ENCODE measurements at places on chromosomes 1 and 21.

DNA sequence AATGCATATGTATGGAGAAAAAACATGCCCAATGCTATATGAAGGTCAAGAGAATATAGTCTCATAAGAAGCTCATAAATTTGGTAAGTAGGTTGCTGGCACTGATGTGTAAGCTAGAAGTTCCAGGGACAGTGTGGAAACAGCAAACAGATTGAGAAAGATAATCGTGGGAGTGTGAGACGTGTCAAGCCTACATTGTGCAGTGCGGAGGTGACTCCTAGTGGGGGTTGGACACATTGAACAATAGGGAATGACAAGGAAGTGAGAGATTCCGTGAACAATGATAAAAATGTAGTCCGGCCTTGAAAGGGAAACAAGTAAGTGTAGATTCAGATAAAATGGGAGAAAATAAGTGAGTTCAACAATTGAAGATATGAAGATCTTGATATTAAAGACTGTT, 788.4 kb upstream of the PRMT6 start:
- DNase-seq, result no peak

GRCh38 chr1:6412896-6413295, 6.8 kb downstream of the HES2 start:
- peak; percentile 42 for DNase-seq

- DNase-seq, result no peak
These were observed 27.0 kb downstream of the SDC3 start for GRCh38 chr1:30881319-30882181.

- DNase-seq, result no peak
These were observed 116.0 kb downstream of the ASTN1 start for GRCh38 chr1:177048314-177049069.

- DNase-seq, result no peak
These were observed 16.6 kb upstream of the TMEM125 start for GRCh38 chr1:43253173-43253572.

DNA sequence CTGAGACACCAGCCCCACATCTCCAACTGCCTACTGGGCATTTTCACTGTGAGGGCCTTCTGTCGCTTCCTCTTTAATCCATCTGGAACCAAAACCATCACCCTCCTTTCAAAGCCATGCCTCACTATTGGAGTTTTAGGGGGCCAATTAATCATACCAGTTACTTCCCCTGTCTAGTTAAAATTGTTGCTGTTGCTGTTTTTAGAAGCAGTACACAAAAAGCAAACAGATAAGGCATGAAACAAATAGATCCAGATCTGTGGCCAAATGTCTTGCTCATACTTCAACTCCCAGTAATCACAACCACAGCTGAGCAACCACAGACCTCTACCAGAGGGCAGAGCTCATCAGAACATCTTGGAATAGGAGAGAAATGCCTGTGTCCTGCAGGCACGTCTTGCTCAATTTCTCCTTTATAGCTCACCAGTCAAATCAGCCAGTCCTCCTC, 133.8 kb upstream of the C1orf105 start:
- DNase-seq, result peak; percentile 97

DNA sequence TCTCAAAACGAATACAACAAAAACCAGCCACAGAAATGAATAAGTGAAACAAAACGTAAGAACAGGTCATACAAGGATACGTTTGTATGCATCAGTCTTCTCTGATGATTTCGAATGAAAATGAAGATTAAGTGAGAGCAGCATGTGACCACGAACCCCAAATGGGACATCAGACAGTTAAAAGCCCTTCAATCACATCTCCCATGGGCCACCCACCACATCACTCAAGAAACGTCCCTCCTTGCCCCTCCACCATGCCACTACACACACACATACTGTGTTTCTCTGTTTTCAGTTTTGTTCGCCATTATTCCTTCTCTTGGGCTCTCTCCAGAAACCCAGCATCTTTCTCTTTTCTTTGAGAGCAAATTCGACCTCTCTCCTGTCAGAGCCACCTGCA, 355.6 kb upstream of the KAZN start:
- DNase-seq, result no peak

GRCh38 chr1:71424536-71424935, 343.7 kb upstream of the ZRANB2 start:
- DNase-seq, result no peak

- no peak for DNase-seq
These were observed 20.1 kb downstream of the PLCH2 start for GRCh38 chr1:2496087-2496622.

DNA sequence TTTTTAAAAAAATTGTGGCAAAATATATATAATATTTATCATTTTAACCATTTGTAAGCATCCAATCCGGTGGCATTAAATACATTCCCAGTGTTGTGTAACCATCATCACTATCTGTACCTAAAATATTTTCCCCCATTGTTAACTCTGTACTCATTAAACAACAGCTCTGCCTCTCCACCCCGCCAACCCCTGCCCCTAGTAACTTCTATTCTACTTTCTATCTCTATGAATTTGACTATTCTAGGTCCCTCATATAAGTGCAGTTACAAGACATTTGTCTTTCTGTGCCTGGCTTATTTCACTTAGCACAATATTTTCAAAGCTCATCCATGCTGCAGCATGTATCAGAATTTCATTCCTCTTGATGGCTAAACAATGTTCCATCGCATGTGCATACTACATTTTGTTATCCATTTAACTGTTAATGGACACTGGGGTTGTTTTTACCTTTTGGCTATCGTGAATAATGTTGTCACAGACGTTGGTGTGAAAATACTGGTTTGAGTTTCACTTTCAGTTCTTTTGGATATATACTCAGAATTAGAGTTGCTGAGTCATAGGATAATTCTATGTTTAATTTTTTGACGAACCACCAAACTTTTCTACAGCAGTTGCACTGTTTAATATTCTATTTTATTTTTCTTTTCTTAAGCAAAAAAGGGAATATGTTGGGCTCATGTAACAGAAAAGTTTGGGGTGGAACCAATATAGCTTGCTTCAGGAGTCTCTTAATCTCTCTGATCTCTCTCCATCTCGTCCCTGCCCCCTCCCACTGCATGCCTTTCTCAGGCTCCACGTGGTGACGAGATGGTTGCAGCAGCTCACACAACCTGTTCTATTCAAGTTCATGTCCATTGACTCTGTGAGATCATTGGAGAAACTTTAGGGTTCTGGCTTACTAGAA, 25.2 kb upstream of the RCAN1 start:
- peak; percentile 31 for DNase-seq

DNA sequence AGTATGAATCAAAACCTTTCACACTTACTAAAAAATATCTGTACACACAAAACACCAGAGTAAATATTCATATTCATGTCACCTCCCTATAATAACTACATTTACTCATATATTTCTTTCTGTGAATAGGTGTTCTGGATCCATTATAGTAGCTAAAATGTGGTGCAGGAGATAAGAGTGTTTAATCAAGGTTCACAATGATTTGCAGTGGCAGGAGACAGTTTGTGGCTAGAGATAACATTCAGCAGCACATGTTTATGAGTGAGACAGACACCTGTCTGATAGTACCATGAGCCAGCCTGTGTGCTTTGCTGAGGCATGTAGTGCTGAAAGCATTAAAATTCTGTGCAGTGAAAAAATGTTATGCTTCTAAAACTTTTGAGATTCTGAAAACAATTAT, 410.3 kb downstream of the SRGAP2C start:
- no peak for DNase-seq

GRCh38 chr1:93346421-93346993, 800 bp downstream of the DR1 start:
- peak; percentile 34 for DNase-seq

DNA sequence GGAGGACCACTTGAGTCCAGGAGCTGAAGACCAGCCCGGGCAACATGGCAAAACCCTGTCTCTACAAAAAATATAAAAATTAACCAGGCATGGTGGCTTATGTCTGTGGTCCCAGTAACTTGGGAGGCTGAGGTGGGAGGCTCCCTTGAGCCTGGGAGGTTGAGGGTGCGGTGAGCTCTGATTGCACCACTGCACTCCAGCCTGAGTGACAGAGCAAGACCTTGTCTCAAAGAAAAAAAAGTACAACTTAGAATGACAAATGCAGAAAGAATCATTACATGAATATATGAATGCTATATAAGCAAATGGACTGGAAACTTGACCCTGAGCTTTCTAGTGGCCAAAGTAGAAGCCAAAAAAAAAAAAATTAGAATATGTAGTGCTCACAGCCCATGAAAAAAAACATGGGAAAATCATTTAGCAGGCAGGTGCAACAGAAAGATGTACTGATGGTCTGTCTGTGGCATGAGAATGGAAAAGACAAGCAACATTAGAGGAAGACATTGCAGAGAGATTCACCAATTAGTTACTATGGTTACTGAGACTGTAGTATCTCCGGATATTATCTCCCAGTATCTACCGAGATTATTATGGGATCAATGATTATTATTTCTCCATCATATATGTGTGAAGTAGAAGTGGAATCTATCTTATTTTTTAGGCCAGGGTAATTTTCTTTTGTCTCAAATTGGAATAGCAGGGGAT, 19.2 kb downstream of the ELAPOR1 start:
- DNase-seq, result no peak

GRCh38 chr1:15184436-15185241, 31.1 kb downstream of the TMEM51 start:
- DNase-seq, result no peak

- no peak for DNase-seq
These were observed 45.5 kb downstream of the TNNT2 start for GRCh38 chr1:201332021-201332420.

GRCh38 chr1:201491896-201492511, 14.9 kb downstream of the CSRP1 start:
- DNase-seq, result no peak

- no peak for DNase-seq
These were observed 90.4 kb upstream of the FMN2 start for GRCh38 chr1:240001177-240001740.

- no peak for DNase-seq
These were observed 134.5 kb upstream of the MAGI3 start for GRCh38 chr1:113255720-113256347.

DNA sequence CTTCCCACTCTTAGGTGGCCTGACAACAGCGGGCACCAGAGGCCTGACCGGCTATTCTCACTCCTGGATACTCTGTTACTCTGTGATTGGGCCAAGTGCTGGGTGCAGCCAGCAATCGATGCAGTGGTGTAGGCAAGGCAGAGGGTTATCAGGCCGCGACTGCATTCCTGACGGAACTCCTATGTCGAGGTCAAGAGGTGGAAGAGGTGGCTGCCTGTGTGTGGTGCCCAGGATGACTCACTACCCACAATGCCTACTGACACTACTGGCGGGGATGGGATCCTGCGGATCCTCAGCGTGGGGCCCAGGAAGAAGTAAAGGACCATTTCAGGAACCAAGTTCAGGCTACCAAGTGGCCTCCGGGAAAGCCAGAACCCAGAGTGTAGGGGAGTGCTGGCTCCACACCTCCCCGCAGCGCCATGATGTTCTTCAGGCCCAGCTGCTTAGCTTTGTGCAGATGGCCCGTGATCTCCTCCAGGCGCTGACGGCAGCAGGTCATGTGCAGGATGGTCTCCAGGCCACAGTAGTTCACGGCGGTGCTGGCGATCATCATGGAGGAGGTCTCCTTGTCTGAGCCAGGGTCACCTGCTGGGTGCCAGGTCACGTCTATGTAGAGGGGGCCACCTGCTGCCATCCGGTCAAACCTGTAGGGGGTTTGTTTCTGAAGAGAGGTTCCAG, 4.9 kb downstream of the MTHFR start:
- DNase-seq, result no peak

DNA sequence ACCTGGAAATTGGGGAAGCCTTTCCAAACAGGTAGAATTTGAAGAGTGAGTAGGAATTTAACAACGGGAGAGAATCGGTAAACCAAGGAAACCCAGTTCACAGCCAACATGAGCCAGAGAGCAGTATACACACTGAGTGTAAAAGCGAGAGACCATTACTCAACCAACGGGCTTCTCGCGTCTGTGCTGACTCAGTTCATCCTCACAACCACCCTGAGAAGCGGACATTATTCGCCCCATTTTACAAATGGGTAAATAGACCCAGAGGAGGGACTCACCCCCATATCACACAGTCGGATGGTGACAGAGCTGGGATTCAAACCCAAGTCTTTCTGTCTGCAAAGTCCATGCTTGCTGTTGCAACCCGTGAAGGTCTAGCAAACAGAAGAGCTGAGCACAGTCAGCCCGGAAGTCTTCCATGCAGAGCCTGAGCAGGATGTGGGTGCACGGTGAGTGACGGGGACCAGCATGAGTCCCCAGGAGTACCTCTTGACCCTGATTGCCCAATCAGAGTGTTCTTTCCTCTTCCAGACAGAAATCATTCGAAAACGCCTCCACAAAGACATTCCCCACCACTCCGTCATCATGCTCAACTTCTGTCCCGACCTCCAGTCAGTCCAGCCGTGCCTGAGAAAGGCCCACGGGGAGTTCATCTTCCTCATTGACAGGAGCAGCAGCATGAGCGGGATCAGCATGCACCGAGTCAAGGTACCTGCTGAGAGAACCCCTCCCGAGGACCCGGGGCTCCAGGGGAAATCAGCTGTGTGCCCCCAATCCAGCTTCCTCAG, 32.3 kb downstream of the VWA5B1 start:
- peak; percentile 64 for DNase-seq

DNA sequence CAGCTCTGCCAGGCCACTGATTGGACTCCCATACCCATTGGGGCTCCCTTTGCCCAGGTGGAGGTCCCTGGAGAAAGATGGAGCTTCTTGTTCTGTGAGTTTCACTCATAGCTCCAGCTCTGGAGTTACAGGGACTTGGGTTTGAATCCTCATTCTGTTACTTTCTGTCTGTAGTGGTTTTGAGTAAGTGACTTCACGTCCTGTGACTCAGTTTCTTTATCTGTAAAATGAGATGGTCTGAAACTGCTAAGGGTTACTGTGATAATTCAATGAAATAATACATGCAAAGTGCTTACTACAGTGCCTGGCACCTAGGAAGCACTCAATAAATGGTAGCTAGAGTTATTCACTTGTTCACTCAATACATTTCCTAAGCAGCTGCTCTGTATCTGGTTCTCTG, 88.5 kb upstream of the SLC2A1 start:
- DNase-seq, result no peak

- DNase-seq, result peak; percentile 77
These were observed at the start of gene IL19 for GRCh38 chr1:206770531-206771337. Gene IL19 (plus strand): TSS chr1:206770773. CDS start chr1:206836663, 65,890 bp downstream.

DNA sequence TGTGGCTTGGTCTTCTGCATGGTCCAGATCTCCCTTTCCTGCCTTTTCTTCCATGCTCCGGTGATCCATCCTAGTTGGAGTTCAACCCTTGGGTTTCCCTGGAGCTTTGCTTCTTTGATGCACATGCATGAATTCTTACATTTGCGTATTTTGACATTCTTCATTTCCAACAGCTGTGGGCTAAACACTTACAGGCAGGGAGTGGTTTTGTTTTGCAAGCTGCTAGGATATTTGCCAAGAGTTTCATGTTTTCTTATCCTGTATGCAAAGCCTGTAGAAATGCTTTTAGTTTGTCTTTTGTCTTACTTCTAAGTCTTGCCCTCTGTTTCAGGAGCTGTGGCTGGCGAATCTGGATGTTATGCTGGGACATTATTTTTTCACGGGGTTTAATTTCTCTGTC, 90.3 kb upstream of the PAXBP1 start:
- DNase-seq, result peak; percentile 52

DNA sequence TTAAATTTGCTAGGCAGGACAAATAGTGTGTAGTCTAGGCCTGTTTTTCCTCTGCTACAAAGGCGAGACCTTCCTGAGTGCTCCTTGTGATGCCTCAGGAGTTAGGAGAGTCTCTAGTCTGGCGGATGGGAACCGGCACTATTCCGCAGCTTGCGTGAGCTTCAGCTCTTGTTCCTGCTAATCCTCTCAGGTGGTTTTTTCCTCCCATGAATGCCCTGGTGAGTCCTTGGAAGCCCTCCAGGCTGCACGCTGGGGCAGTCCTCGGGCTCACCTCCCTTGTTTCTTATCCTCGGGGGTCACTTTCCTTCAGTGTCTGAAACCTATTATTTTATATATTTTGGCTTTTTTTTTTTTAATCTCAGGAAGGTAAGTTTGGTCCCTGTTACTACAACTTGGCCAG, 28.2 kb downstream of the UTS2 start:
- no peak for DNase-seq

- DNase-seq, result no peak
These were observed 614.9 kb upstream of the TMPRSS15 start for GRCh38 chr21:19018529-19018928.
